ENCODE measurements at places on chromosomes 6 and 20. TPM values are rescaled to one million over a fixed set of nuclear protein-coding genes. Genes with fewer than 3 reads are reported as not detected.

The CST1 gene
- total RNA-seq: not detected

The SLC52A3 gene
- total RNA-seq: not detected

The RAB32 gene
- 0.50 TPM for total RNA-seq

- DNase-seq: no peak
These were observed 20.1 kb upstream of the PLEKHG1 start for GRCh38 chr6:150579611-150580010.

The COL9A1 gene
- not detected for total RNA-seq

- DNase-seq: no peak
These were observed 110.1 kb upstream of the GPR6 start for GRCh38 chr6:109867970-109868358.

GRCh38 chr6:137005073-137005472, 39.7 kb downstream of the IL20RA start:
- DNase-seq: no peak

DNA sequence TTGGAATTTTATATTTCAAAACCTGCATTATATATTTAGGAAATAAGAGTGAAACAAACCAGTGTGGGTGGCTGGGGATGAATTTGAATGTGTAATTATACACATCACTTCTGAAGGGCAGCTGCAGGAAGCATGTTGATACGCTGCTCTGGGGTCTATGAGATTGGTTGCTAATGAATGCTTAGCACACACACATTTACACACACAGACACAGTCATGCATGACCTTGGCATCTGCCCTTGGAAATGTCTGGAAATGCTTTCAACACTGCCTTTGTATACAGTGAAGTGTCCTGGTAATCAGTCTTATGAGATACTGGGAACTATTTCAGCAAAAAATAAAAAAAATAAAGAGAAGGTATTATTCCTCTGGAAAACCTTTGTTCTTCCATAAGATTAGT, 83.4 kb downstream of the ELOVL4 start:
- DNase-seq: no peak

The DOK5 gene
- total RNA-seq: 1.3 TPM

DNA sequence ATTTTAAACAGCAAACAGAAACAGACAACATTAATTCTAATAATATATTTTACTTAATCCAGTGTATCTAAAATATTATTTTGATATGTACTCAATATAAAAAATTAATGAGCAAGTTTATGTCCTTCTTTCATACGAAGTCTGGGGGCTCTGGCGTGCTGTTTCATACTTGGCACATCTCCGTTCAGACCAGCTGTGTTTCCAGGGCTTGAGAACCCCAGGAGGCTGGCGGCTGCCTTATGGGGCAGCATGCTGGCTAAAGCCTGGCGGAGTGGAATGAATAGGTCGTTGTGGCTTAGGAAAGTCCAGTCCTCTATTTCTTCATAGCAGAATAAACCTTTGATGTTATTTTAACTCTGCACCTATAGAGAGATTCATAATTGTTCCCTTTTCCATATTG, 43.3 kb downstream of the DUSP22 start:
- no peak for DNase-seq

The TEAD3 gene
- 2.4 TPM for total RNA-seq

DNA sequence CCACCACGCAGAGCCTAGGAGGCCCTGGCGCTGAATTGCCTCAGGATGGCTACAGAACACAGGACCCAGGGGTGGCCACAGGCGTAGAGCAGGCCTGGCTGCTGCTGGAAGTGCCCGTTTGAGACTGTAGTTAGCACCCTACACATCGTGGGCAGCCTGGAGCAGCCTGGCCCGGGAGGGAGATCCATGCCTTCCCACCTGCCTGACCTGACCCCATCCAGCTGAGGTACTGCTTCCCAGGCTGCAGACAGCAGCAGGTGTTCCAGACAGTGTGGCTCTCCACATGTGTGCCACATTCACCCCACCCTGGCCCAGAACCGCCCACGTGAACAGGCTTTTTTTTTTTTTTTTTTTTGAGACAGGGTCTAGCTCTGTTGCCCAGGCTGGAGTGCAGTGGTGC, 20.9 kb upstream of the MAP1LC3A start:
- DNase-seq: no peak

DNA sequence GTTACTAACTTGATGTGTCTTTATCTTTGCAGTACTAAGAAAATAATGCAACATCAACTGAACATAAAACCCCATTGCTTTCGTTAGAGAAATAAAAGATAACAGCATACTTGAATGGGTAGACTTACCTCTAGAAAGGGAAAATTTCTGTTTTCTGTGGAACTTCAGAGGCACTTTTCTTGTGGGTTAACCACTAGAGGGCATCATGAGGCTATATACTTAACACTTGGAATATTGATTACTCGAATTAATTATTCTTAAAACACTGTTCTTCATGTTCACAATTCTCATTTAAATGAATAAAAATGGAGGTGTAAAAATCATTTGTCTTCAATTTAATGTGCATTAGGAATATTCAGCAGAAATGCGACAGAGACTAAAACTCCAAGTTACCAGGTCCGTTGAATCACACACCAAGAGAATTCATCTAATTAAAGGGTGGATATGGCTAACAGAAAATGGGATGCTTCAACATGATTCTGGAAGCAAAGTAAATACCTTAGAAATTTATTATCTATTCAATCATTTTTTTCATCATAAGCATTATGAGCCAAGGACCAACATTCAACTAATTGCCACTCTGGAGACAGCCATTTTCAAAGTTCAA, 330.8 kb upstream of the PREP start:
- DNase-seq: no peak

The TCP11 gene
- total RNA-seq: not detected

DNA sequence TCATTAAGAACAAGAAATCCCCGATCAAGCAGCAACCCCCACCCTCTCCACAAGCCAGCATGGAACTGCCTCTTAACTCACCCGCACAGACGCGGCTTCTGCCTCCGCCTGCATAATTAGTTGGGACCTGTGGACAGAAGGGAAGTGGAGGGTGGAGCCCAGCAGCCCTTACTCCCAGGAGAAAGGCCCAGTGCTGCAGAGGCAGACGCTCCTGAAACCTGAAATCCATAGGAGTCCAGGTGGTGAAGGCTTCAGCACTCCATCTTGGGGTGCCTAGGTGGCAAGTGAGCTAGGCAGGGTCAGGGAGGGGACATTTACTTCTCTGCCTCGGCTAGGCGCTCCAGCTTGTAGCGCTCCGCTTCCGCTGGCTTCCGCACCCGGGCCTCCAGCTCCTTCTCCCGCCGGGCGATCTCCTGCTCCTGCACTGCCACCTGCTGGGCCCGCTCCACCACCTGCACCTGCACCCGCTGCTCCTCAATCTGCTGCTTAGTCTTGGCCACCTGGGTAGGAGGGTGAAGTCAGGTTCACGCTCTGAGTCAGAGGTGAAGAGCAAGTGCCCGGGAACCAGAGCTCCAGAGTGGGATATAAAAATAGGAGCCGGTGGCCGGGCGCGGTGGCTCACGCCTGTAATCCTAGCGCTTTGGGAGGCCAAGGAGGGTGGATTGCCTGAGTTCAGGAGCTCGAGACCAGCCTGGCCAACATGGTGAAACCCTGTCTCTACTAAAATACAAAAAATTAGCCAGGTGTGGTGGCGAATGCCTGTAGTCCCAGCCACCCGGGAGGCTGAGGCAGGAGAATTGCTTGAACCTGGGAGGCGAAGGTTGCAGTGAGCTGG, 10.7 kb downstream of the TUBB start:
- peak; percentile 87 for DNase-seq

- no peak for DNase-seq
These were observed 2.3 kb upstream of the GMPR start for GRCh38 chr6:16236009-16236501.

The POM121L2 gene
- total RNA-seq: not detected

GRCh38 chr20:42556575-42556974, 633.1 kb downstream of the PTPRT start:
- DNase-seq: no peak

The FAM83C gene
- total RNA-seq: not detected

DNA sequence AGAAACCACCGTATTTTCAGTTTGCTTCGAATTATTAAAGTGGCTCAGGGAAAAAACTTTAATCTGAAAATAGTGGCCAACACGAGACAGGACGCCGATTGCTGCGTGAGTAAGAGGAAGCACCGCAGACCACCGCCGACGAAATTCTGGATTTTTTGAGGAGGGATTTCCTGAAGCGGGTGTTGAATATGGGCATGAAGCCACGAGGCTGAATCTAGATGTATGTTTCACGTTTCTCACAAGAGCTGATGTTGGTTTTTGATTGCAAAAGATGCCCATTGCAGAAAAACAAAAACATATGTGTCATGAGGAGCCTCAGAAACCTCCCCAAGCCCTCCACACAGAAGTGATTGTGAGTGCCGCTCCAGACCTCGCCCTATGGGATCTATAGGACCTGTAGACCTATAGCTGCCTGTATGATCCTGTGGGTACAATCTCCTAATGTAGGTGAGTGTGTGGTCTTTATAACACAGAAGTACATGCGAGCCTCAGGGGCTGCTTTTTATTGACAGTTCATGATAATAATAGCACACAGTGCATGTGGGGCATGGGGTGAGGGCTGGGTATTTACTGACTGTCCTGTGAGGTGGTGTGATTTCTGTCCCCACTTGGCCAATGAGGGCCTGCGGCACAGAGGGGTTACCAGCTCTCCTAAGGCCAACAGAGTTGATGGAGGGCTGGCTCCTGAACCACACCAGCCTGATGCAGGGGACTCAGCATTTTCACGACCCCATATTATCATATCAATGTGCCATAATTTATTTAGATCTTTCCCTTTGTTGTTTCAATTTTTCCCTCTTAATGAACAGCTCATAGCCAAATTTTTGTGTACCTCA, 243.9 kb downstream of the DLL1 start:
- DNase-seq: no peak

The TP53TG5 gene
- 0.16 TPM for total RNA-seq

DNA sequence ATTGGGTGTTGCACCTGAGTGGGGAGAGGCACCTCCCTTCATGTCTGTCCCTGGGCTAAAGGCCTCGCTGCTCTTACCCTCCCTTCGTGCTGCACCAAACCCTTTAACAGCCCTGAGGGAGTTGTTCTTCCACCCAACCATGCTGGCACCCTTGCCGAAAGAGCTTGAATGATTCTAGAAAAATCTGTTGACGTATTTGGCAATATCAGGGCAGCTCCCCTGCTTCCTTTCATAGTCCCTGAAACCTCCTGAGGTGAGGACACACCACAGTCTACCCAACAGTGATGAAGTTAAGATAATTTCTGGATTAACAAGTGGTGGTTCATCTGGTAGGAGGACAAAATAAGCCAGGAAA, 15.3 kb downstream of the CD83 start:
- no peak for DNase-seq

The EPHA7 gene
- total RNA-seq: not detected

- no peak for DNase-seq
These were observed 81.4 kb downstream of the NINL start for GRCh38 chr20:25503936-25504335.

DNA sequence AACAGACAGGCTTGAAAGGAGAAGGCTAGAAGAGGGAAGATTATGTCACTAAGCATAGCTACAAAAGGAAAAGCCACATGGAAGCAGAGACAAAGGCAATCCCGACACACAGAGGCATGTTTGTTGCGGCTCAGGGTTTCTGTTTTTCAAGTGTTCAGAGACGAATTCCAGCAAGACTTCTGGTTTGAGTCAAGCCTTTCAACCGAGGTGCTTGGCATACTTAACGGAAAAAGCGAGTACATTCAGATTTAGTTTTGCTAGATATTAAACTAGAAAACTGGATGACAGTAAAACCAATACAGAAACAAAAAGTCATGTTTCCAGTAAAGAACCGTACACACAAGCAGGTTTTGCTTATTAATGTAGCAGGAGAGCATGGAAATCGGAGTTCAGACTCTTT, 27.2 kb downstream of the MCUR1 start:
- no peak for DNase-seq

DNA sequence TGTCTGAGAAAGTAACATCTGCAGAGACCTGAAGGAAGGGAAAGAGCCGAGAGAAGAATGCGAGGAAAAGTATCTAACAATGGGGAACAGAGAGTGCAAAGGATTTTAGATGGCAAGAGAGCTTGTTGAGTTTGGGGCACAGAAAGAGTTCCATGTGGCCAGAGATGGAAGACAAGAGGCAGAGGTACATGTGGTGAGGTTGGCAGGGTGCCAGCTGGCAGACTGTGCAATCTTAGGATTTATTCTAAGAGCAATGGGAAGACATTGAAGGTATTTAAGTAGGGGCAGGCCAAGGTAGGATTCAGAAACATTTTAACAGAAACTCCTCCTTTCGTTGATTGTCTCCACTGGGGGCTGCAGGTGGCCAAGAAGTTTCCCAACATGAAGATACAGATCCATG, 20.4 kb upstream of the LBP start:
- no peak for DNase-seq

The COL9A3 gene
- total RNA-seq: not detected

DNA sequence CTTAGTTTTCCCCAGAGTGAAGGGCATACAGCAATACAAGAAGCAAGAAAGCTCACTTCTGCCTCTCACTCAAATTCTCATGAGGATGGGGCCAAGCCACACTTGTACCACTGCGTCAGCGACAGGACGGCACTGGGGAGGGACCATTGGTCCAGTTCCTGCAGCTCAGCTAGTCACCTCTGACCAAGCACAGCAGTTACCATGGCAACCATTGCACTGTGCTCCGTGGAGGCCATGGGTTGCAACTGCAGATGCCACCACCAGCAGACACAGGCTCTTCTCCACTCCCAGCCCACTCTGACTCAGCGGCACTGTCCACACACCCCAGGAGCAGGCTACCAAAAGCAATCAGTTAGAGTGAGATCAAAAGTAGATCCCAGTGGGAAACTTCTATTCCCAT, 441.1 kb upstream of the ARID1B start:
- no peak for DNase-seq

- no peak for DNase-seq
These were observed 123.8 kb upstream of the ID4 start for GRCh38 chr6:19713411-19713810.

The LY6G6C gene
- not detected for total RNA-seq

GRCh38 chr6:93343476-93343875, 75.9 kb downstream of the EPHA7 start:
- DNase-seq: no peak

- DNase-seq: no peak
These were observed 118.5 kb upstream of the DTNBP1 start for GRCh38 chr6:15781333-15781732.

DNA sequence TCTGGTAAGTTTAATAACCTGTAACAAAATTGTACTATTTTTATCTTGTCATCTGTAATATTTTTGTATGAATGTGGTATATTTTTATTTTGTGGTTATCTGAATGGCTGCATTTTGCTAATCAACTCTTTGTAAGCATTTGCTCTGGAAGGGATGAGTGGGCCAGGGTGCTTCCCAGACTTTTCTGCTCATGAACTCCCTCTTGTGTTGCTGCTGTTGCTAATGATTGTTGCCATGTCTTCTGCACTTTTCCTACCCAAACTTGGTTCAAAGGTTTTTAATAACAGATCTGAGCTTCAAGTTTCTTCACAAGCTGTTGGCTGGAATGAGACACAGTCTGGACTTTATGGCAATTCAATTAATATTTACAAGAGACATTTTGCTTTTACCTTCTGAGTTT, 1005.7 kb downstream of the HACE1 start:
- no peak for DNase-seq
